ENCODE measurements at places on chromosomes 5 and 9. TPM values are rescaled to one million over a fixed set of nuclear protein-coding genes. Genes with fewer than 3 reads are reported as not detected.
A peak's percentile ranks its signal among the peaks of the same experiment; 100 is the strongest.

DNA sequence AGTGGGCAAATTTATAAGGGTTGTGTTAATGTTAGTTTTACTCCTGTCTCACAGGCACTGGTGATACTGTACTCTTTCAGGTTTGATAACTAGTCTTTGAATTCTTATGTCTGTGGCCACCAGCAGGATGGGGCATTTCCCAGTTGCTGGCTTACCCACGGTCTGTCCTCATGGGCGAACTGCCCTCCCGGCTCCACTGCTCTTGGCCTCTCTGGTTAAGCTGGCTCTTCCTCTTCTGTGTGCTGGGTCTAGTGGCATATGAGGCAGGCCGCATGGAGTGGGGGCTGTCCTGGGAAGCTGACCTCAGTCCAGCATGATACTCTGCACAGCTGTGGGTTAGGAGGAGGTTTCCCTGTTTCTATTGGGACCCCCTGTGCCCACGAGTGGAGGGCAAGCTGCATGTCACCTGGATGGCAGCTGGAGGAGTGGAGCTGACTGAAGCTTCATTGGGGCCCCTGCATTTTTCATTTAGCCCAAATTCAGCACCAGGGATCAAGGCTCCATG lies 19.5 kb downstream of the PHF2 start:
- H3K27ac ChIP-seq = peak overlapping the region; percentile 19
- no peaks in the 10 kb centered on the region for H3K36me3 ChIP-seq
- peaks cover 56% of the 10 kb centered on the region for H3K4me1 ChIP-seq
- no peak overlapping the region for H3K4me3 ChIP-seq
- no peak for DNase-seq

GRCh38 chr9:35813434-35814105 lies 1.3 kb downstream of the HINT2 start:
- peak overlapping the region; percentile 63 for H3K27ac ChIP-seq
- peak; percentile 41 for DNase-seq
- peak overlapping the region; percentile 91 for H3K4me3 ChIP-seq
- peaks cover 27% of the 10 kb centered on the region for H3K4me1 ChIP-seq
- peaks cover 2% of the 10 kb centered on the region for H3K36me3 ChIP-seq
- peaks cover 11% of the 10 kb centered on the region for H3K27me3 ChIP-seq

- H3K27ac ChIP-seq = no peak overlapping the region
- H3K27me3 ChIP-seq = no peaks in the 10 kb centered on the region
- DNase-seq = no peak
- no peaks in the 10 kb centered on the region for H3K4me1 ChIP-seq
- no peaks in the 10 kb centered on the region for H3K36me3 ChIP-seq
These were observed 230.2 kb upstream of the PAPPA start for GRCh38 chr9:115923410-115923809.

Gene CCNO
- 0.44 TPM for total RNA-seq

- no peaks in the 10 kb centered on the region for H3K4me1 ChIP-seq
- H3K4me3 ChIP-seq = no peak overlapping the region
- no peaks in the 10 kb centered on the region for H3K27me3 ChIP-seq
These were observed 31.0 kb upstream of the ALDH1B1 start for GRCh38 chr9:38361473-38361850.

GRCh38 chr9:100317706-100318105 lies 35.0 kb downstream of the TEX10 start:
- no peak overlapping the region for H3K4me3 ChIP-seq
- H3K27me3 ChIP-seq = no peaks in the 10 kb centered on the region
- no peaks in the 10 kb centered on the region for H3K4me1 ChIP-seq
- peaks cover 78% of the 10 kb centered on the region for H3K36me3 ChIP-seq

Gene RPL35
- 1,710 TPM for total RNA-seq

Gene ROR2
- 19.8 TPM for total RNA-seq

Gene FOXD1
- total RNA-seq = 7.9 TPM

DNA sequence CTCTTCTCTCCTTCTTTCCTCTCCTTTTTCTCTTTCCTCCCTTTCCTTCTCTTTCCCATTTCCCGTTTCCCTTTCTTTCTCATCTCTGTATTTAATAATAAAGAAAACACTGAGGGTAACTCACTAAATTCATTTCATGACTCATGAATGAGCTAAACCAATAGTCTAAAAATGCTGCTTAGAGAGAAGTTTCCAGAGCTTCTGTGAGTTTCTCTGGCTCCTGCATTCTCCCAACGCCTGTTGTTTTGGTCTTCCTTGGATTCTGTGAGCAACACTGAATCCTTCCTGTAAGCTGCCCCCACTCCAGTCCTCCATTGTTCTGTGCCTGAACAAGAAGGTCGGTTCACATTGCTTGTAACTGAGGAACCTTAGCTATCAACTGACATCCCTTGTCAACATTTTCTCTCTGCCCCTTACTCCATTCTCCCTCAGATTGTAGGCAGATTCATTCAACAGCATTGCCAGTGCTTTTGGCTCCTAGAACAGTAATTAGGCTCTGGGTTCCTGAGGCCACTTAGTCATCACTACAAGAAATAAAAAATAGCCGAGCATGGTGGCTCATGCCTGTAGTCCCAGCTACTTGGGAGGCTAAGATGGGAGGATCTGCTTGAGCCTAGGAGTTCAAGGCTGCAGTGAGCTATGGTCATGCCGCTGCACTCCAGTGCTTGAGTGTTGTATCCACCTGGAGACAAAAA lies 237.7 kb upstream of the KLF4 start:
- no peaks in the 10 kb centered on the region for H3K36me3 ChIP-seq
- H3K4me3 ChIP-seq = no peak overlapping the region
- no peak for DNase-seq
- H3K27me3 ChIP-seq = no peaks in the 10 kb centered on the region
- H3K27ac ChIP-seq = no peak overlapping the region
- no peaks in the 10 kb centered on the region for H3K4me1 ChIP-seq

GRCh38 chr5:179772351-179772750 lies 21.4 kb upstream of the LTC4S start:
- H3K27ac ChIP-seq = no peak overlapping the region
- DNase-seq = no peak
- H3K4me1 ChIP-seq = no peaks in the 10 kb centered on the region
- no peaks in the 10 kb centered on the region for H3K27me3 ChIP-seq
- H3K4me3 ChIP-seq = no peak overlapping the region
- H3K36me3 ChIP-seq = peaks cover 61% of the 10 kb centered on the region
